ENCODE measurements at places on chromosomes 11 and 22.

DNA sequence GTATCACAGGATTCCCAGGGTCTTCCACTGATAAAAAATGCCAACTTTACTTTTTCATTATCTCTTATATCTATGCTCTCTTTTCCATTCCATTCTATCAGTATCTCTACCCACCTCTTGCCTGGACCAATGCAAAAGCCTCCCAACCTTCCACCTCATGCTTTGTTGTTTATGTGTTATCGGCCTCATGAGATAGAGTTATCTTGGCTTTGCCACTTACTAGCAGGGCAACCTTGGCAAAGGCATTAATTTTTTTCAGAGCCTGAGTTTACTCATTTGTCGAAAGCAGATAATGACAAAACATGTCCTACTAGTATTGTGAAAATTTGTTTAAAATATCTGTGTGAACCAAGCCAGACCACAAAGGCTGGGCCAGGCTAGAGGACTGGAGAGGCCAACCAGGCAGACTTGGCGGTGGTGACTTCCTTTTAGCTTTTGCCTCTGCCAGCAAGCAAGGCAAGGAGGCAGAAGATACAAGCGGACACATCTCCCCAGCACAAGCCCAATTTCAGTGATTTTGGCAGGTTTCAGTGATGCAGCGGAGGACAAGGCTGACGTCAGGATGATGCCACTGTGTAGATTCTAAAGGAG lies 106.9 kb downstream of the ADAMTS15 start:
- DNase-seq, result no peak

DNA sequence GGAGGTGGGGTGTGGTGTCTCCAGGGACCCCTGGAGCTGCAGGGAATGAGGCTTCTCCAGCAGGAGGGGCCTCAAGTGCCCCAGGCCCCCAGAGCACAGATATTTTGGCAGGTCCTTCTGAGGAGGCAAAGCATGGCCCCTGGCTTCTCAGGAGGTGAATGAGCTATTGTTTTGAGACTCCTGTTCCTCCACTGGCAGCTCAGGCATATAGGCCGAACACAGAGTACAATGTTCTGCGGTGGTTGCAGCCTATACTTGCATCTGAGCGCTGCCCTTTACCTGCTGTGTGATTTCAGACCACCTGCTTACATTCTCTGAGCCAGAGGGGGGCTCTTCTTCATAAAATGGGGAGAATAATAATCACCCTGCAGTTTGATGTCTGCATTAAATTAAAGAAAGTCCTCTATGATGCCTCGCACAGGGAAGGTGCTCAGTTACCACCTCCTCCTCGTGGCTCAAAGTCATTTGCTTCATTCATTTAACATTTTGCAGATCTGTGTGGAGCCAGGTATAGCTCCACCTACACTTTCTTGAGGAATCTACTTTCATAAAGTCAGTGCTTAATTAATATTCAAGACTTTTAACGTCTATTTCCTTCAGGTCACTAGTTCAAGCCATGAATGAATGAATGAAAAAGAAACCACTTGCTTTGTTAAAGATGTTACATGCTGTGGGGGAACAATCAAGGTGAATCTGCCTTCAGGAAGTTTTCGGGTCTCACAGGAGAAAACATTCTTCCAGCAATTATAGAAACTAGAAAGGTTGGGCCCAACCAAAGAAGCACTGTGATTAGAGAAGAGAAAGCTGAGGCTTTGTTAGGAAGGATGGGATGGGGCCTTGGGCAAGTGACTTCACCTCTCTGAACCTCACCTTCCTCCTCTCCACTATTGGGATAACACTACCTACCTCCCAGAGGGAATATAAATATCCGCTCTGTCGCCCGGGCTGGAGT lies 68.4 kb downstream of the ADAMTS15 start:
- DNase-seq, result peak; percentile 24

GRCh38 chr22:46547883-46548244 lies 10.4 kb upstream of the CELSR1 start:
- no peak for DNase-seq

DNA sequence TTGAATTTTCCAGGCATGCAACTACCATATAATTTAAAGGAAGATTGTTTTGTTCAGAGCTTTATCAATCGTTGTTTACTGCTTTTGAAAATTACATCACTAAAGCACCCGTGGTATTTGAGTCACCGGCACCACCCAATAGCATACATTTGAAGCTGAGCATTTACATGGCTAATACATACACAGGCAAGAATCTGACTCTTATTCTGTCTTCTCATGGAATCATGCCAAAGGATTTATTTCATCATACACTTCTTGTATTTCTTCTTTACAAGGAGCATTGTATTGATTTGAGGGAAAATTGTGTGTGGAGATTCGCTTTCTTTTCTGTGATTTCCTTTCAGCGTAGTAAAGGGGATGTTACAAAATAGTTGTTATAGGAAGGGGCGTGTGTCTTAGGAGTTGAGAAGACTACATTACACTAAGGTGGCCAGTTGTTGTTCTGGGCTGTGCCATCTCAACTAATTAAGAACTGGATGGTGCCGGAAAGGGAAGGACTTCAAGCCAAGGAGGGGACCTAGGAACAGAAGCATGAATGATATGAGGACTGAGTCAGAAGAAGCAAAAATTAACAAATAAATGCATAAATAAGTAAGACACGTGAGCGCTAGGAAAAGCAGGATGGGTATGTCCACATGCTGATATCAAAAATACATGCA lies 12.9 kb upstream of the CD3E start:
- no peak for DNase-seq

DNA sequence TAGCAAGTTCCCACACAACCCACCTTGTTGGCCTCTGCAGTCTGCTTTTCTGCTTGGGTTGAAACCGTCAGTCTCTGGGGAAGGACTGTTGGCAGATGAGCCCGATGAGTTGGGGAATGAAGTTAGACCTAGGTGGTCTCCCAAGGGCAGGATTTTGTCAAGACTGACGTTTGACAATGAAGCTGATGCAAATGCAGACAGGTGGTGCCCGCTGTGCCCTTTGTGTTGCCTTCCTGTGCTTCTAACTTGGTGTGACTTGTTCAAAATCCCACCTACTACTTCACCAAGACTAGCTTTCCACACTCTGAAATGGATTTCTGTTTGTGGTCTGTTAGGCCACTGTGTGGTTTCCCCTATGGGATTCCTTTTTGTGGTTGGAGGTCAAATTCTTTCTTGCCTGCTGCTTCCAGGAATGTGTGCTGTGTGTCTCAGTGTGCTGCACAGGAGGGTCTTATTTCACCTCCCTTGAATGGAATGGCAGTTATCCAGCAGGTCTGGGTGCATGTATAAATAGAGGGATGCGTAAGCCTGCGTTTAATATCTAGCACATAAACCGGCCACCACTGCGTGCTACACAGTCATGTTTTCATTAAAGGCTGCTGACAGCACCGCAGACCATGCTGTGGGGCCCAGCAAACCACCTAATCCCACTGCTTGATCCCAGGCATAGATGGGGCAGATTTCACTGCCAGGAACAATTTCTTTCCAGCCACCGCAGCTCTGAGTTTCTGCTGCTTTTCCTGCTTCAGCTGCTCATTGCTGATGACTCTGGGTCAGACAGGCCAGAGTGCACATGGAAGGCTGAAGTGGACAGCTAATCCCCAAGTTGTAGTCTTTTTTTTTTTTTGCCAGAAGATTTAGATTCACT lies 44.8 kb downstream of the ADAMTS8 start:
- DNase-seq, result peak; percentile 33

DNA sequence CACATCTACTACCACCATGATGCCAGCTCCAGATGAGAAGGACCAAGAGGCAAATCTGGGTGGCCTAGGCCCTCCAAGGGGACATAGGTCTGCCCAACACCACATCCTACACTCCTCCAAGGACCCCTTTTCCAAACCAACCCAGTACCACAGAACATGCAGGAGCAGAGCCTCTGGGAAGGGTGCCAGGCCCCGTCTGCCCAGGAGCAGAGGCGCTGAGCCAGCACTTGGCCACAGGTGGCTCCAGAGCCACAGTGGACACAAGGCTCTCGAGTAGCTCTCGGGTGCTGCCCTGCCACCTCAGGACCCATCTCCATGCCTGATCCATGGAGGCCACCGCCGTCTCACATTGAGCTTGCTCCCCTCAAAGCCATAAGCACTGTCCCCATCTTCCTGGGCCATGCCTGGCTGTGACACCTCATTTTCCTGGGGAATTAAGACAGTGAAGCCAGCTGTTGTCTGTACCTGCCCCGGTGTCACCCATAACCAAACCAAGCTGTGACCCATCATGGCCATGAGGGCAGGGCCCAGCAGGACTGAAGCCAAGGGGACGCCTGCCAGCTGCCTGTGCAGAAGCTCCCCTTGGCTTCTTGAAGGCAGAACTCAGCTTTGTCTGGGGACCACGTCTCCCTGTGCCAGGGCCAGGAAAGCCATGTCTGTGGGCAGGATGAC lies 7.4 kb downstream of the MOB2 start:
- DNase-seq, result no peak

DNA sequence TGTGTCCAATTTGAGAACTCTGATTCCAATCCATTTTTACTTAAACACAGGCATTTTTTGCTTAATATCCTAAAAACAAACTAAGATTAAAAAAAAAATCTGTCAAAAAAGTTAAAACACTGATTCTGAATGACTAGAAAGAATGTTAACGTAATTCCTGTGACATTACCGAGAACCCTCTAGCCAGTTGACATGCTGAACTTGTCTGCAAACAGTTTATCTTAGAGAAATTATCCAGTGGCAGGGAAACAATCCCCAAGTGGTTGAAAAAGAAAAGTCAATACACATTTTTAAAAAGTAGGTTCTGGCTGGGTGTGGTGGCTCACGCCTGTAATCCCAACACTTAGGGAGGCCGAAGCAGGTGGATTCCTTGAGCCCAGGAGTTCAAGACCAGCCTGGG lies 11.6 kb downstream of the KMT5B start:
- no peak for DNase-seq

- DNase-seq, result peak; percentile 47
These were observed 258.9 kb downstream of the BUD13 start for GRCh38 chr11:116513894-116514293.

DNA sequence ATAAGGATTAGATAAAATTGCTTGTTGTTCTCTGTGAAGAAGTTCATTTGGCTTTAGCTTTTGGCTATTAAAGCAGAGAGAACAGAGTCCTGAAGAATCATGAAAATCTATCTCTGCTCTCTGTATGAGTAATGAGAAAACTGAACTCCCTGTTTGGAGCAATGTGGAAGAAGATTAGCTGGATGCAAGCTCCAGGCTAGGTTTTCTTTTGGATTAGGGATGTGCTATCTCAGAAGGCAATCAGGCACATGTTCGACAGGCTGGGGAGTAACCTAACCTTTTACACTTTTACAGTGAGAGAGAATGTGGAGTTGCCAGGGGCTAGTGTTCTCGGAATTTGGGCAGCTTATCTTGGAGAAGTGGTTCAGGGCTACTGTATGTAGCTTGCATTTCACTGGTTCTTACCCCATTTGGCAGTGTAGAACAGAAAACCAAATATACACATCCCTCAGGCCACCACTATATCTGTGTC lies 8.5 kb upstream of the SLN start:
- no peak for DNase-seq

- no peak for DNase-seq
These were observed 2.2 kb downstream of the CPT1B start for GRCh38 chr22:50576070-50576469.

GRCh38 chr22:29811377-29811776 lies 26.7 kb downstream of the ASCC2 start:
- no peak for DNase-seq

DNA sequence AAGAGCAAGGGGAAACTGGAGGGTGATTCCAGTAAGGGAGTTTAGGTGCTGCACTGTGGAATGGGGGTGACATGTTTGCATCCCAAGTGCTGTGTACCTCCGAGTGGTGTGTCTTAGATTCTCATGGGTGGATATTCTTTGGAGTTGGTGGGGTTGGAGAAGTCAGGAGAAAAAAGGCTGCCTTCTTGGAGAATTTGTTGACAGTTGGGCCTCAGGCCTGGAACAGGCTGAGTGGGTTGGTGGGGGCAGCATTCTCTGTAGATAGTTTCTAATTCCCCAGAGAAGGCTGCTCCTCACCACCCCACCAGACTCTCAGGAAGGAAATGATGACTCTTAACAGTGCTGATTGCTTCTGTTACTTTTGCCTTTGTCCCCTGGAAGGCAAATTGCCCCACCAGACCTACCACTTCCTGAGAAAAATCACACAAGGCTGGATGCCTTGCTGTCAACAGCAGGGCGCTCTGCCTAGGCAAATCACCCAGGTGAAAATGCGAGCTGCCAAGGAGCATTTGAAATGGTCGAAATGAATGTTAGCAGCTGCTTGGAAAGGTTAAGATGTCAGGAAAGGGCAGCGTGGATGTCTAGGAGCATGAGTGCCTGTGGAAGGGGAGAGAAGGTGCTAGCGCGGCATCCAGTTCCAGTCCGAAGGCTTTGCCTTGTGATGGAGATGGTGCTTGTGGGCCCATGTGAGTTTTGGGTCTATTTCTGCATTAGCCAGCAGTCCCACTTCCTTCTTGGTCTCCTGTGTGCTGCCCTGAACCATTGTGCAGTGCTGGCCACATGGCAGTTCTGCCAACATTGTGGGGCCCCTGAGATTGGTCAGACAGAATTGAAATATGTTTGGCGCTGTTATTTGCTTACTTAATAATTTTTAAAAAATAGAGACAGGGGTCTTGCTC lies 29.7 kb upstream of the SORL1-AS1 start:
- no peak for DNase-seq

- DNase-seq, result no peak
These were observed 16.4 kb downstream of the IFITM10 start for GRCh38 chr11:1733716-1734640.

- DNase-seq, result no peak
These were observed 20.8 kb downstream of the MUC15 start for GRCh38 chr11:26551186-26551801.

- no peak for DNase-seq
These were observed 129.9 kb downstream of the KCNC1 start for GRCh38 chr11:17864478-17864941.

- no peak for DNase-seq
These were observed 77.5 kb downstream of the EFCAB6 start for GRCh38 chr22:43734370-43735150.

- DNase-seq, result no peak
These were observed 706 bp downstream of the SF1 start for GRCh38 chr11:64777449-64778222.

DNA sequence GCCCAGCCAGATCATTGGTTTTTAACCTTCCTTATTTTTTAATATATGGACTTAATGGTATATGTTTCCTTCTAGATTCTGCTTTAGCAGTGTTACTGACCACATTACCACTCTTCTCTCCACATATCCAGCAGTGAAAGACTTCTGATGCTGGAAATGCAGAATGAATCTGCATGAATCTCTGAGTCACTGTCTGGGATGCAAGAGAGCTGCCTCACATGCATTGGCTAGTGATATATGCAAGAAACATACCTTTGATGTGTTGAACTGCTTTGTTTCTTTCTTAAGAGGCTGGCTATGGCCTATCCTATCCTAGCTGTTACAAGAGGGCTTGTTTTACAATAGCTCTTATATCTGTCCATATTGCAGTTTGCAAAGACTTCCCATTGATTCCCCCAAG lies 16.6 kb upstream of the AMPD3 start:
- no peak for DNase-seq
